Stimulated activated CD8-positive, alpha-beta memory T cell treated with anti-CD3 and anti-CD28 coated beads, Interleukin-7, amount 100 ng/mL, for 1 hour (primary cell): ENCODE measurements at places on chromosomes 4 and X.

DNA sequence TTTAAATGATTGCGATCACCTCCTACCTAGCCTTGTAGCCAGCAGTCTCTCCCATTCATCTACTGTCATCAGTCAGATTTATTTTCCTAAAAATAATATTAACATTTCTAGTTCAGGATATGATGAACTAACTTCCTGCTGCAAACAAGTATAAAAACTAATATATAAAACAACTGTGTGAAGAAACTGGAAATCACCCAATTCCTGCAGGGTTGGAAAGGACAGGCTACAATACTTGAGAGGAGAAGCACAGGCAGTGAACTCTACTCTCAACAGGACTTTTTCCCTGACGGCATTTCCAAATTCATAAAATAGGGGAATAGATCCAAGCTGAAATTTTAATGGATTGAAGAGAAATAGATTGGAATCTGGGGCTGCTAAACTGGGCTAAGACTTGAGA lies 14.2 kb upstream of the BBS12 start:
- DNase-seq: no peak

GRCh38 chr4:143372093-143372915 lies 35.6 kb downstream of the GAB1 start:
- DNase-seq: no peak

DNA sequence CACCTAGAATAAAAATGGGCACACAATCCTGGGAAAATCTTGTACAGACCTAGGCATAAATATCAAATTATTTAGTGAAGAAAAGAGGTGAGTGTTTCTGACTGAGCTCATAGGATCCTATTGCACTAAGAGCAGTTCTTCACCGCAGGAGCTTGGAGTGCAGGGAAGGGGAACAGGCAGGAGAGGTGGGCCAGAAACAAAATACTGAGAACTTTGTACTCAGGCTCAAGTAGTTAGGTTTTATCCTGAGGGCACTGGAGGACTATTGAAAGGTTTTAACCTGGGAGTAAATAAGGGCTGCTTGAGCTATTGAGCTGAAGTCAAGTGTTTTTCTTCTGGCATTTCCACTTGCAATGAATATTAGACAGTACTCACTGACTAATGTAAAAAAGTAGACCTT lies 12.2 kb downstream of the EPHA5 start:
- DNase-seq: no peak

- no peak for DNase-seq
Measured at GRCh38 chr4:12911750-12912358, 572.3 kb downstream of the RAB28 start.

GRCh38 chr4:2593003-2593402 lies 56.6 kb downstream of the FAM193A start:
- DNase-seq: no peak

GRCh38 chr4:25670991-25671390 lies 15.3 kb downstream of the SLC34A2 start:
- DNase-seq: no peak

DNA sequence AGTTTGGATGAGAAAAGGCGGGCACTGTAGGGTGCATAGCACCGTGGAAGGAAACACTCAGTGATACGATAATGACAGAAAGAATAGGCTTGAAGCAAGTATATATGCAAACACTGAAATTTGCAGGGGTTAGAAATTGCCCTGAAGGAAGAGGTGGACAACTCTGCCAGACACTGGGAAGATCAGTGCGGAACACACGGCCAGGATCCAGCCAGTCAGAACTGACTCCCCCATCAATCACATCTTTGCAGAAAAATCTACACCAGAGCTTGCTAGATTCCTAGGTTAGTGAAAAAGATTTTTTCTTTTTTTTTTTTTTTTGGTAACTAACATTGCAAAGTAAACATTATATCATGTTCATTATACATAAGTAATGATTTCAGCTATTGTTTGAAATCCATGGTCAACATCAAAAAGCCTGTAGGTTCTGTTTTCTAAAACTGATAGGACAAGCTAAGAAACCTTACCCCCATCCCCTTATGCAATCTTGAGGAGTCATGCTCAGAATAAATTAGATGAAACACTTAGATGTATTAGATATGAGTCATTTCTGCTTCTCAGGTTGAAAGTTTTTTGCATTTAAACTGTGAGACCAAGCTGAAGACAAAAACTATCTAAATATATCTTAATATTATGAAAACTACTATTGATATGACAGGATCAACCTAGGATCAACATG lies 38.9 kb downstream of the TRIML1 start:
- DNase-seq: no peak

- no peak for DNase-seq
Measured at GRCh38 chr4:35125995-35126712, 1118.2 kb downstream of the ARAP2 start.

DNA sequence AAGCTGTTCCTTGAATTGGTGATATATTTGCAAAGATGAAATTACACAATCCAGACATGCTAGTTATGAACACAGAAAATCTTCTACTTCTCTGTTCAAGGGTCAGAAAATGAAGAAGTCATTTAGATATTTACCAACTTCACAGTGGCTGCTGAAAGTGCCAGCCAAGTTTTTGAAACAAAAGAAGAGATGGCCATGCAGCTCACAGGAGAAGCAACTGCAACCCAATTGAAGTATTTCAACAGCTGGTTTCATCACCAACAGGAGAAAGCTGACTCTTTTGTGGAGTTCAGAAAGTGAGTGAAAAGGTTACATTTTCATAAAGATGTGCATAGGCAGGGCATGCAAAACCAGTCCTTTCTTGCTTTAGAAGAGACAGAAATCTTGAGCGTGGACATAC lies 70.1 kb upstream of the LSM6 start:
- DNase-seq: no peak

DNA sequence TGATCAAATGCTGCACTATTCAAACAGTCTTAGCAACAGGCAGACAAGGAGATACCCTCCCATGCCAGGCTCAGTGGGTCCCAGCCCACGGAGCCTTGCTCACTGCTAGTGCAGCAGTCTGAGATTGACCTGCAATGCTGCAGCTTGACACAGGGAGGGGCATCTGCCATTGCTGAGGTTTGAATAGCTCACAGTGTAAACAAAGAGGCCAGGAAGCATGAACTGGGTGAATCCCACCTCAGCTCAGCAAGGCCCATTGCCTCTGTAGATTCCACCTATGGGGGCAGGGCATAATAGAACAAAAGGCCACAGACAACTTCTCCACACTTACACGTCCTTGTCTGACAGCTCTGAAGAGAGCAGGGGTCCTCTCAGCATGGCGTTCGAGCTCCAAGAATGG lies 26.6 kb upstream of the ZXDB start:
- no peak for DNase-seq

DNA sequence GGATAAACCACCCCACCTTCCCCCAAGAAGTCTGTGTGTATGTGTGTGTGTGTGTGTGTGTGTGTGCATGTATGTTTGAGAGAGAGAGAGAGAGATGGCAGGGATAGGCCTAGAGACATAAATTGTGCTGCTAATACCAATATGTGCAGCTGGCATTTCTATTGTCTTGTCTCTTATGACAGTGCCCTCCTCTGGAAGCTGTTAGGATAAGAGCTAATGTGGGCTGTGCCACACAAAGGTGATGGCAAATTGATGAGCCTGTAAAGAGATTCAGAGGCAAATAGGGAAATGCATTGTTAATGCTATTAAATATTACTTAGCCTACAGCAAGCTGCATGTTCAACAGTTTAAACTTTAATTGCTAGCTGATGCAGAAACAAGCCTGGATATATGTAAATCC lies 332.0 kb downstream of the NKX6-1 start:
- DNase-seq: no peak

GRCh38 chr4:186169945-186170802 lies 21.2 kb upstream of the CYP4V2 start:
- no peak for DNase-seq

GRCh38 chrX:113470166-113470565 lies 629.5 kb upstream of the AMOT start:
- DNase-seq: no peak

DNA sequence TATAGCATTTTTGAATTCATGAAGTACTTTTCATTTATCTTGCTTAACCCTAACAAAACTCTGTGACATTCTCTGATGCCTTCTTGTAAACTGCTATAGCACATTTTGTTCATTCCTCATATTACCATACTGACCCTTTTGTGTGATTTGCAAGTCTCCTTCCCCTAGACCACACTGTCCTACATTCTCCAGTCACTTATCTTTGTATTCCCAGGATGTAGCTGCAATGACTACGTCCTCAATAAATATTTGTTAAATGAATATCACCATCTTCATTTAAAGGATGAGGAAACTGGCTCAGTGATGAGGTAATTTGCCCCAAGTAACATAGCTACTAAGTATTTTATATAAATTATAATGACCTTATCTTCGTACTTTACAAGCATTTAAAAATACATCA lies 11.9 kb downstream of the HUWE1 start:
- no peak for DNase-seq

GRCh38 chr4:15610855-15611254 lies 44.3 kb downstream of the FBXL5 start:
- no peak for DNase-seq

DNA sequence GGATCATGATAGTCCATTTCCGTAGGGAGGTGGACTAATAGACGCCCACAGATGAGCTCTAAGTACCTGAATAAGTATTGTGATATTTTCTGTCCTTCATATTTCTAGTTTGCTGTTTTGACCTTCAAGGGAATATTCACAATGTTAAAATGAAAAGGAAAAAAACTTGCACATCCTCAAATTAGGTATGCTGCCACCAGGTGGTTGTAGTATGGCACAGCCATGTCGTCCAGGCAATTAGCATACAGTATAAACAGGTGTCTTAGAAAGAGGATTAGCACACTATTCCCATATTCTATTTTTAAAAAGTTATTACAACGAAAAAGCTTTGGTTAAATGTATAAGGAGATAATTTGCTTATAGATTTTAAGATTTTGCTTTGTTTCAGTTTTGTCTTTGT lies 802.0 kb downstream of the RPA4 start:
- DNase-seq: no peak

- DNase-seq: no peak
Measured at GRCh38 chr4:37762991-37763368, 63.5 kb upstream of the PGM2 start.

DNA sequence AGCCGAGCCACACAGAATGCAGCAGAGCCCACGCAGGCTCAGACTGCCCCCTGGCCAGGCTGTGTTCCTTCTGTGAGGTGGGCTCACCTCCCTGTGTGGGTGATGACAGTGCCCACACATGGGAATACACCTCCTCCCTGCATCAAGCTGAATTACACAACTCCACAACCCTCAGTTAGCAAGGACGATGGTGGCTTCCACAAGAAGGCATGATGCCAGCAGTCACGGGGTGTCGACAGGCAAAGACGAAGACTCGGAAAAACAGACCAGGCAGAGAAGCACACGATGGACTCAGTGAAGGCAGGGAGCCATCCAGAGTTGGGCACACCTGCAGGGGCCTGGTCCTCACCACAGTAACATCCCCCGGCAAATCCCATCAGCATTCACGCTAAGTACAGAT lies 12.1 kb downstream of the LETM1 start:
- DNase-seq: no peak

DNA sequence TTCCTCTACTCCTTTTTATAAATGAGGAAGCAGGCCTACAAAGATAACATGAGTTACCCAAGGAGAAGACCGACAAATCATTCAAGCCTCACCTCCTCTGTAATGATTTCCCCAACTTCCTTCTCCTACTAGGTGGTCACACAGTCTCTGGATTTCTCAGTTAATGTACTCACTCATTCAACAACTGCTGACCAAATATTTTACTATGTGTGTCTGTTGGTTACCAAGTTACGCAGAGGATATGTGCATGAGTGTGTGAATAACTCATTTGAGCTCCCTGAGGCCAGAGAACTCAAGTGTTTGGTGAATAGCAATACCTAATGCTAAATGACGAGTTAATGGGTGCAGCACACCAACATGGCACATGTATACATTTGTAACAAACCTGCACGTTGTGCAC lies 10.4 kb downstream of the CASK start:
- DNase-seq: no peak

DNA sequence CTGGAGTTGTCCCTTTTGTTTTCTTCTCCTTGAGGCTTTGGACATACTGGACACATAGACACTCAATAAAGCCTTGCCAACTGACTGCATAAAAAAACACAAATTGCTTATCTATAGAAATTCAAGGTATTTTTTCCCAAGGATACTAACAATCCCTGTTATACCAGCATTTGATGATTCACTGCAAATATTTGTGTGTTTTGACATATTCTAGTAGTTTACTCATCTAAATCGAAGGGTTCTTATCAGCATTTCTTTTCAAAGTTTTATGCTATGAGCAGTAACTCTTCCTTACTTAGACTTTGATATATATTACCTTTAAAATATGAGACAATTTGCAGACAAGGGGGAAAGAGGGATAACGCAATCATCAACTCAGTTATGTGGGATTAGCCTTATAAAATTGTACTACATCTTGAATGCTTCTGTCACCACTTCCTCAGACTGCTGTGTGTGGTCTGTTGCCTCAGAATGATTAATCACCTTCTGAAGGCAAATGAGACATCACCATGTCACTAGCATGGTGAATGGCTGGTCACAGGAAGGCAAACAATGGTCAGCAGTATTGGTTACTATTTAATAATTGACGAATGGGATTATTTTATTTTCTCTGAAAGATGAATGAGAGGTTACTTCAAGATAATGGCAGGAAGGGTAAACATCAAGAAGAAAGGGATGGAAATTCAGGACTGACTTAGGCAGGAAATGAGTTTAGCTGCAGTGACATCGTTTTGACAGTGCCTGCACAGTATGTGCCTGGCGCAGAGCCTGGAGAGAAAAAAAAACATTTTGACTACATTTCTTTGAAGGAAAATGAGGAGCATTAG lies 544.3 kb upstream of the CNKSR2 start:
- DNase-seq: no peak

GRCh38 chrX:68234171-68234910 lies 199.0 kb downstream of the OPHN1 start:
- no peak for DNase-seq

DNA sequence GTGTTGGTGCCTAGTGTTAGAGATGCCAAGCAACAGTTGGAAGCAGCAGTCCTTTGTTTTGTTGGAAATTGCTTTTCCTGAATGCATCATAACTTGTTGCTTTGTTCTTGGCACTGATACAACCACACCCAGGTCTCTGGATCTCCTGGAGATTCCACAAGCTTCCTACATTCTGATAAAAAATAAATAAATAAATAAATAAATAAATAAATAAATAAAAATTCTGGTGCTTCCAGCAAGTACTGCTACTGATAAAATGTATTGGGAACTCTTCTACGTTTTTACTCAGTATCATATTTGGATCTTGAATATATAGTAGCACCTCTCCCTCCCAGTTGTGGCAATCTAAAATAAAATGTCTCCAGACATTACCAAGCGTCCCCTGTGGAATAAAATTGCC lies 62.7 kb upstream of the GRID2 start:
- DNase-seq: no peak

DNA sequence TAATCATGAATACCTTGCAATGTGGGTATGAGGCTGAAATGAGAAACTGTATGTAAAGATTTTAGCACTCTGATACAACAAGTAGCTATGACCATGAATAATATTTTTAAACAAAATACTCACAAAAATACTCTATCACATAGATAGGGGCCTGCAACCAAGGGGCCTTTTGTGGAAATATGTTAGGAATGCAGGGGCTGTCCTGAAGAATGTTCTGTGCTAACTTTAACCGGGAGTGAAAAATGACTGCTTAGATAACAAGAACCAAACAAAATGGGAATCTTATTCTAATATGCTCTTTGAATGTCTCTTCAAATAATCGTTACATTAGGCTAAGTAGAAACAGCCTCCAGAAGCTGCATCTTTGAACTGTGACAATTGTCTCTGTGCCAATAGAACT lies 37.9 kb upstream of the GYPA start:
- no peak for DNase-seq
